ENCODE measurements at places on chromosomes 12 and 14.

DNA sequence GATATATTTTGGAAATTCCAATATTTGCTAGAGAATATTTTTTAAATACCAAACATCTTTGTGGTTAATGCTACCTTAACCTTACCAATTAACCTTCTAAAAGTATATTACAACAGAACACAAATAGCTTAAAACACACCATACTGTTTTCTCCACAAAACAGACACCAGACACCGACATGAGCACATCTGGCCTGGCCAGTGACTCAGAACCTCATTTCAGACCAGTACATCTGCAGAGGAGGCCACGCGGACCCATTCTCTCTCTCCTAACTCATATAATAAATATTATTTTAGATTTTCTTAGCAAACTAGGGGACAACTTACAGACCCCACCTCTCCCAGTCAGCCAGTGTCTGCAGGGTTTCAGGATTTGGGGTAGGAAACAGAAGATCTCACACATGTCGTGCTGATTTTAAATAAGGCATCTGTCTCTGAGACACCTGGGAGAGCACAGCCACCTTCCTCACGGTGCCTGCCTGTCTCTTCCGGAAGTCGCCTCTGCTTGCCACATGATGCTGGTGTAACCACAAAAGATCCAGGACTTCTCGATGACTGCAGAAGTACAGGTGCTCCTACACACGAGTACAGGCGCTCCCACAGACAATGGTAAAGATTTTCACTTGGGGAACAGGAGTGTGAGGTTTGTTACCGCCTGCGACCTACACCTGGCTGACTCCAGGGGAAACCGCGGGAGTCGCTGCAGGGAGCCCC, 9.7 kb upstream of the ANKLE2 start:
- peak; percentile 67 for DNase-seq

DNA sequence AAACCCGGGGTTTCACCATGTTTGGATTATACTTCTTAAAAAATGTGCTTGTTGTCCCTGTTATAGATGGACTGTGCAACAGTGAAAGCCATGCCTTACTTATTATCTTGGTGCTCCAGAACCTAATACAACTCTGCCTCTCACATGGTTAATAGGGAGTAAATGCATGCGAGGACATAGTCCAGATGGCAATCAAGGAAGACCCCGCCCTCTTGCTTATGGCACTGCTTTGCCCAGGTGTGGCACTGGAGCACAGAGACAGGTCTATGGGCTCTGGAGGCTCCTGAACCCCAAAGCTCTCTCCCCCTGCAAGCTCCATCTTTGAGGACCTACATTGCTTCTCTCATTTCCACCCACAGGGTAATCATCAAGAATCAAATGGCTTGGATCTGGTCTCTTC, 162.1 kb upstream of the NTF3 start:
- DNase-seq, result no peak

DNA sequence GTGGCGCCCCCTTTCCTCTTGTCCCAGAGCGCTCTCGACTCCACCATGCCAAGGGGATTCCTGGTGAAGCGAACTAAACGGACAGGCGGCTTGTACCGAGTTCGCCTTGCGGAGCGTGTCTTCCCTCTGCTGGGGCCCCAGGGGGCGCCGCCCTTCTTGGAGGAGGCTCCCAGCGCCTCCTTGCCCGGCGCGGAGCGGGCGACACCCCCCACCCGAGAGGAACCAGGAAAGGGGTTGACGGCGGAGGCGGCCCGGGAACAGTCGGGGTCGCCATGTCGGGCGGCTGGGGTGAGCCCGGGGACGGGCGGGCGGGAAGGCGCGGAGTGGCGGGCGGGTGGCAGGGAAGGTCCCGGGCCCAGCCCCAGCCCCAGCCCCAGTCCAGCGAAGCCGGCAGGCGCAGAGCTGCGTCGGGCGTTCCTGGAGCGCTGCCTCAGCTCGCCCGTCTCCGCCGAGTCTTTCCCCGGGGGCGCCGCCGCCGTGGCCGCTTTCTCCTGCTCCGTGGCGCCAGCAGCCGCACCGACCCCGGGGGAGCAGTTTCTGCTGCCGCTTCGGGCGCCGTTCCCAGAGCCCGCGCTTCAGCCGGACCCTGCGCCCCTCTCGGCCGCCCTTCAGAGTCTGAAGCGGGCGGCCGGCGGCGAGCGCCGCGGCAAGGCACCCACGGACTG, 376 bp downstream of the INSM2 start:
- DNase-seq, result no peak

- no peak for DNase-seq
These were observed 12.5 kb downstream of the XRCC3 start for GRCh38 chr14:103702497-103703432.

DNA sequence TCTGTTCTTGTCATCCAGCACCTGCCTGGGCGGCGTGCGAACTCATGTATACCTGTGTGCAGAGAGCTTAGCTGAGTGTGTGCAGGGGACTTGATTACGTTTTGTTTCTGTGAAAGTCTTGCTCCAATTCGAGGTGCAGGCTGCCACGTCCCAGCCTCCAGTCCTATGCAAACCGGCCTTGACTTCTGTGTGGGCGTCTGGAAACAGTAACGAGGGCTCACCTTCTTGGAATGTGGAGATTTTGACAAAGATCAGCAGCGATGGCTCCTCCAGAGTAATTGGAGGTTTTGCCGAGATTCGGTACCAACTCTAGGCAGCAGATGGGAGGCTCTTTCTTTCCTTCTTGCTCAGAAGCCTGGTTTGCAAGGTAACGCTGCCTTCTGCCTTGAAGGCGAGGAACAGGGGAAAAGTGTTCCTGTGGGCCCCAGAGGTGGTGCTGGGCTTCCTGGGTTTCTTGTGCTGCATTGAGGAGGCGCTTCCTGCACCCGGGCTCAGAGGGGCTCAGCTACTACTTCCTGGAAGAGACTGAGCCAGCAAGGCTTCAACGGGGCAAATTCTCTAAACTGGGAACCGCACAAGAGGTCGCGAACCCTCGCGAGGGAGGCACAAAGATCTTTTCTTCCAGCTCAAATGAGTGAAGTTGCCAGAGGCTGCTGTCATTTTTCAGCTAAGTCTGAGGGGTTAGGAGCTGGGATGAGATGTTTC, 249.0 kb downstream of the AACS start:
- no peak for DNase-seq

- DNase-seq, result peak; percentile 41
These were observed at the start of gene COCH for GRCh38 chr14:30874120-30874998. TSS of gene COCH (plus strand) at chr14:30874559. CDS start at chr14:30874939, 380 bp downstream.

GRCh38 chr12:3631759-3632158, 121.2 kb downstream of the CRACR2A start:
- DNase-seq, result no peak

GRCh38 chr12:7731486-7731885, 15.7 kb downstream of the CLEC4C start:
- no peak for DNase-seq

GRCh38 chr12:56450241-56450640, 1.0 kb upstream of the TIMELESS start:
- DNase-seq, result no peak

- DNase-seq, result no peak
These were observed 70.9 kb downstream of the MON2 start for GRCh38 chr12:62537551-62537950.

DNA sequence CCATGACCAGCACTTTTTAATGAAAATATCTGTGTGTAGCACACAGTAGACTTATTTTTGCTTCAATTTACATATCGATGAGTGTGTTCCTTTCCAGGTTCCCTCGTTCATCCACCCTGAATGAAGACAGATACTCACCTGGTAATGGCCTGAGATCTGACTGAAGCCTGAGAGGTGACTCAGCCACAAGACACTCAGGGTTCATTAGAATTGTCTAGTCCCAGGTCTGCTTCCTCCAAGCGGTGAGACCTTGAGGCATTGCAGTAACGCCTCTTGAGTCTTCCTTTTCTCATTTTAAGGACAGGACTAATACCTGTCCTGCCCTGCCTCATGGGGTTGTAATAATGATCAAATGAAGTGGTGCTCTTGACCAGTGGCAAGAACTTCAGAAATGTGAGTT, 11.5 kb upstream of the KCNK13 start:
- DNase-seq, result no peak

DNA sequence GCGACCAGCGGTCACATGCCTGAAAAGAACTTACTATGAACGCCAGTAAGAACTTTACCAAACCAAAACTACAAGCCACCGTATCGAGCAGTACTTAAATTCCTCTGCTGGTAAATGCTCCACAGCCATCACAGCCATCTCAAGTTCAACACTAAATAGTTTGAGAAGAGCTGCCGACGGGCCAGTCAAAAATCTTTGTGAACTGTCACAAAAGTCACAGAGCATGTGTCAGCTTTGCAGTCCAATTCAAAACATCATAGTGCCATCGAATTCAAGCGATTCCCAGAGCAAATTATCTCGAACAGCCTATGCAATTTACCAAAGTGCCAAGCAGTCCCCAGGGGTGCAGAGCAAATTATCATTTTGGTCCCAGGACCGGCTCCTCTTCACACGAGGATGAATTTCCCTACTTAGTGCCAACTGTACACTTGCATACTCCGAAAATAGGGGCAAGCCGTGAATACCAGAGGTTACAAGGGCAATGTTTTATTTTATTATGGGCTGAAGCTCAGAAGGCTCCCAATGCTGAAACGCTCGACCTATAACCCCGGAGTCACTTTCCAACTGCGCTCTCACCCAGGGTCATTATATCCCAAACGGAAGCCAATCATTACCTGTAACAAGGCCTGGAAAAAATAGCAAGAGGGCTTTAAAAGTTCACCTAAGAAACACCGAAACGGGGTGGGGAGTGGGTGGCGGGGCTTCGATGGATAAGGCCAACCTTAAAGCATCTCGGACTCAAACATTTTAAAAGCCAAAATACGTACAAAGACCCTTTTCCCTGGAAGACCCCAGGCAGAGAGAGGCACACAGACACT, 1.1 kb downstream of the LRP6 start:
- DNase-seq, result no peak

GRCh38 chr14:75445963-75446362, 18.1 kb downstream of the JDP2 start:
- DNase-seq, result no peak

- no peak for DNase-seq
These were observed 10.3 kb upstream of the GPHB5 start for GRCh38 chr14:63328787-63329737.

DNA sequence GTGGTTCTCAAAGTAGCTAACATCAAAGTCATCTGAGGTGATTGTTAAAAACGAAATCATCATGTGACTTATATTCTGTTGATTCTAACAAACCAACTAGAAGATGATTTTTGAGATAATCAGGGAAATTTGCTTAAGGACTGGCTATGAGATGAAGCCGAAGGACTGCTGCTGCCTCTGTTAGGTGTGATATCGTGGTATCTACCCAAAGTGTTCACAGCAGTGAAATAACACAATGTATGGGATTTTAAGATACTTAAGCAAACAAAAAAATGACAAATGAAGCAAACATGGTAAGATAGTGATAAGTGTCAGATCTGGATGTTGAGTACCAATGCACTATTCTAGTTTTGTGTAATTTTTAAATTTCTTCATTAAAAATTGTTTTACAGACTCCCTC, 59.1 kb downstream of the GXYLT1 start:
- DNase-seq, result no peak

DNA sequence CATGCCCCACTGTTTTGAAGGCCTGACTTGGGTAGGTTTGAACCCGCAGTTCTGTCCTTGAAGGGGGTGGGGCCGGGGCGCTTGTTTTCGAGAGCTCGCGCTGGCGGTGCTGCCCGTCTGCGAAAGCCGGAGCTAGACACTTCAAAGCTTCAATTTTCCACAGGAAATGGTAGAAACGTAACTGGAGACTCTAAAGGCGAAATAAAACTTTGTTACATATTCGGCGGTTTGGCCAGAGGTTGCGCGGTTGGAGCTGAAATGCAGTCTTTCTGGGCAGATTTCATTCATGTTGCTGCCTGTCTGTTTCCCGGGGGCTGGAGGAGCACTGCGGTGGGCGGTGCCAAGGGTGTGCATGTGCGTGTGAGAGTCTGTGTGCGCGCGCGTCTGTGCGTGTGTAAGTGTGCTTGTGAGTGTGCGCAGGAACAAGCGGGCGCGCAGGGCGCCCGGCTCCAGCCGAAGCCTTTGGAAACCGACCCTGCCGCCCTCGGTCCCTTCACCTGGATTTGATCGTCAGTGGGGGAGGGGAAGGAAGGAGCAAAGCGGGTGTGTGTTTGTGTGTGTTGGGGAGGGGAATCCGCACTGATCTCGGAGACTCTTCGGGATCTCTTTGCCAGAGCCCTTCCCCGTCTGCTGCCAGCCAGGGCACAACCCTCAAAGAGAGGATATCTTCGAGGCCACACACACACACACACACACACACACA, 227.7 kb upstream of the CRY1 start:
- peak; percentile 78 for DNase-seq

GRCh38 chr14:55265197-55265596, 6.0 kb upstream of the FBXO34 start:
- DNase-seq, result peak; percentile 41

GRCh38 chr12:6533653-6533922, 729 bp upstream of the GAPDH start:
- no peak for DNase-seq

DNA sequence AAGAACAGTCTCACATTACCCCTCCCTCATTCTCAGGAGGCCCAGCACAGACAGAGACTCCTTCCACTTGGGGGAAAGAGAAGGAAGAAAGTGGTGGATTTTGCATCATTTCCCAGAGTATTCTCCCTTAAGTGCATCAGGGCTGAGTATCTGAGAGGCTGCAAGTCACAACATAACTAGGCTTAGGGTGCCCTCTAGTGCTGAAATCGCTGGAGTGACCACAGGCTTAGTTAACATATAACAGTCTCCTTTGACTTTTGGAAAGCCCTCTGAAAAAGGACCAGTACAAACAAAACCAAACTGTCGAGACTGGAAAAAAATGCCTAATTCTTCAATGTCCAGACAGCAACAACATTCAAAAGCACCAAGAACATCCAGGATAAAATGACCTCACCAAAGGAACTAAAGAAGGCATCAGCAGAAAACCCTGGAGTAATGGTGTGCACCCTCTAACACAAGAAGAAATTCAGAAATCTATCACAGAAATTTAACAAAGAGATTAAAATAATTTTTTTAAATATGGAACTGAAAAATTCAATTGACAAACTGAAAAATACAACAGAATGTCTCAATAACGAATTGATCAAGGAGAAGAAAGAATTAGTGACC, 412.3 kb downstream of the RPS29 start:
- peak; percentile 11 for DNase-seq

GRCh38 chr12:24721191-24721590, 227.7 kb downstream of the BCAT1 start:
- no peak for DNase-seq

DNA sequence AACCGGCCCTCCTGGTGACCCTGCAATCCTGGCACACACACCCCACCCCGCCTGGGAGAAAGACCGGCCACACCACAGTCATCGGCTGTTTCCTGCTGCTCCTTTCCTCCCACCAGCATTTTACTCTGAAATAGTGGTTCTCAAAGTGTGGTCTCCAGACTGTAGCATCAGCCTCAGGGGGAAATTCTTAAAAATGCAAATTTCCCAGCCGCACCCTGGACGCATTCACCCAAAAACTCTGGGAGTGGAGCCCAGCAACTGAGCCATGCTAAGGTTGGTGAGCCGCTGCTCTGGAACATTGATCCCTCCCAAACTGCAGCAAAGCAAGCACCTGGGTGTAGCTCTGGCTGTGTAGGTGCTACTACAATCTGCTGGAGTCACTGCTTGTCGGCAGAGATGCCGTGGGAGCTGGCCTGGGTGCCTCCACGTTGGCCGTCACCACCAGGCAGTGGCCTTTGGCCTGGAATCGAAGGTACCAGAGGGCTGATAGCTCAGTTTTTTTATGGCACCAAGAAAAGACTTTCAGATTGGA, 38.4 kb upstream of the BCL2L14 start:
- DNase-seq, result no peak

GRCh38 chr14:81423504-81423903, 23.4 kb upstream of the STON2 start:
- DNase-seq, result no peak

GRCh38 chr12:58217130-58217529, 275.8 kb downstream of the ATP23 start:
- no peak for DNase-seq

GRCh38 chr14:46381674-46382073, 269.9 kb downstream of the RPL10L start:
- DNase-seq, result no peak
